ENCODE measurements at places on chromosomes 2 and 18.

GRCh38 chr2:60517446-60517845 is 36.0 kb downstream of the BCL11A start:
- DNase-seq, result no peak

- DNase-seq, result no peak
Measured at GRCh38 chr2:100230754-100231153, 88.4 kb upstream of the AFF3 start.

GRCh38 chr2:127130421-127130820 is 23.5 kb upstream of the BIN1 start:
- DNase-seq, result no peak

- DNase-seq, result no peak
Measured at GRCh38 chr2:211816754-211817153, 721.8 kb downstream of the ERBB4 start.

GRCh38 chr2:168138374-168138773 is 109.0 kb downstream of the STK39 start:
- no peak for DNase-seq

GRCh38 chr2:44944102-44944951 is 2.8 kb downstream of the SIX3 start:
- DNase-seq, result no peak

- DNase-seq, result no peak
Measured at GRCh38 chr18:985212-985661, 80.6 kb downstream of the ADCYAP1 start.

GRCh38 chr2:228600265-228600664 is 418.8 kb upstream of the SPHKAP start:
- DNase-seq, result no peak

- DNase-seq, result peak; percentile 57
Measured at GRCh38 chr2:26846334-26847306, 1.3 kb upstream of the DPYSL5 start.

GRCh38 chr2:71696381-71696780 is 243.0 kb downstream of the DYSF start:
- no peak for DNase-seq

DNA sequence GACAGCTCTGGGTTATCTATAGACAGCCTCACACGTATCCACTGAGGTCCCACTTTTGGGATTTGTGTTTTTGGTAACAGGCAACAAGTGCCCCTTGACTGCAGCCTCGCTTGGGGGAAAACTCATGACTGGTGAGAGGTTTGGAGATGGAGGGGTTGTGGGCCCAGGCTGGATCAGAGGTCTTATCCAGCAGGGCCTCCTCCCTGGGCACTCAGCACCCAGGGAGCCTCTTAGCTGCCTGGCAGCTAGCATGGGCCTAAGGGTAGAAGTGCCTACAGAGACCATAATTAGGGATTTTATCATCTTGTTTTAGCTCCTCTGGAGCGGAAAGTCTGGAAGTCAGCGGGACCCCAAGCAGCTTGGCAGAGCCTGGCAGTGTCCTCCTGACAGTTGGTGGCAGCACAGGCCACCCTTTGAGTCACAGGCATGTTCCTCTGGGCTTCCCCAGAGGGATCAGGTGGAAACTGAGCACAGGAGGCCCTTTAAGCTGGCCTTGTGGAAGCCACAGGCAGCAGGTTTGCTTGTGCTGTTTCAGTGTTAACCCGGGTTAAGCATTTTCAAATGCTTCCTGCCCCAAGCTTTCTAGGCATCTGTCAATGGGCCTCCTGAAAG is 143.1 kb downstream of the KCTD1 start:
- peak; percentile 15 for DNase-seq

- DNase-seq, result no peak
Measured at GRCh38 chr2:109290887-109291643, 162.1 kb downstream of the SH3RF3 start.

DNA sequence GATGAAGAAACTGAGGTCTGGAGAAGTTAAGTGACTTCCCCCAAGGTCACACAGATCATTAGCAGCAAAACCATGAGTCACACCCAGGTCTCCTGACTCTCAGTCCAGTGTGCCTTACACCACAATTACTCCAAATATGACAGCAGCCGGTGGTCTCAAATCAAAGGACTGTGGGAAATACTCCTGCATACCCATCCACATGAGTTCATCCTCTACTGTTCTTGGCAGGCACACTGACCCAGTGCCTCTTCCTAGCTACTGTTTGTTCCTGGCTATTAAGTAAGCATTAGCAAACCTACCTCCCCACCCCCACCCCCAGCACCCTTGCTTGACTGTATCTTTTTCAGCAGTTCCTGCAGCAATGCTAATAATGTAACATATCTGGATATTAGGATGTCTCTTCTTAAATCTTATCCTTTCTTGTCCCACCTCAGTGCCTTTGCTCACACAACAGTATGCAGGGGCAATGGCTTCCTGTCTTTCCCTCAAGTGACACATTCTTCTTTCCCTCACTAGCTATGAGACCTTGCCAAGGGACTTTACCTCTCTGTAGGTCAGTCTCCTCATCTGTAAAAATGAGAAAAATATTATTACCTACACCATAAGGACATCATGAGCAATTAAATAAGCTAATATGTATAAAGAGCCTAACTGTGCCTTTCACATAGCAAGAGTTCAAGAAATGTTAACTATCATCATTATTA is 46.2 kb downstream of the FAM98A start:
- no peak for DNase-seq

GRCh38 chr18:25353080-25353479 is 1.1 kb upstream of the ZNF521 start:
- no peak for DNase-seq

- DNase-seq, result no peak
Measured at GRCh38 chr2:58749041-58749440, 507.9 kb upstream of the FANCL start.

- peak; percentile 85 for DNase-seq
Measured at GRCh38 chr2:26982102-26982742, 11.8 kb downstream of the MAPRE3 start.

- no peak for DNase-seq
Measured at GRCh38 chr2:191922736-191923651, 76.1 kb upstream of the CAVIN2 start.

DNA sequence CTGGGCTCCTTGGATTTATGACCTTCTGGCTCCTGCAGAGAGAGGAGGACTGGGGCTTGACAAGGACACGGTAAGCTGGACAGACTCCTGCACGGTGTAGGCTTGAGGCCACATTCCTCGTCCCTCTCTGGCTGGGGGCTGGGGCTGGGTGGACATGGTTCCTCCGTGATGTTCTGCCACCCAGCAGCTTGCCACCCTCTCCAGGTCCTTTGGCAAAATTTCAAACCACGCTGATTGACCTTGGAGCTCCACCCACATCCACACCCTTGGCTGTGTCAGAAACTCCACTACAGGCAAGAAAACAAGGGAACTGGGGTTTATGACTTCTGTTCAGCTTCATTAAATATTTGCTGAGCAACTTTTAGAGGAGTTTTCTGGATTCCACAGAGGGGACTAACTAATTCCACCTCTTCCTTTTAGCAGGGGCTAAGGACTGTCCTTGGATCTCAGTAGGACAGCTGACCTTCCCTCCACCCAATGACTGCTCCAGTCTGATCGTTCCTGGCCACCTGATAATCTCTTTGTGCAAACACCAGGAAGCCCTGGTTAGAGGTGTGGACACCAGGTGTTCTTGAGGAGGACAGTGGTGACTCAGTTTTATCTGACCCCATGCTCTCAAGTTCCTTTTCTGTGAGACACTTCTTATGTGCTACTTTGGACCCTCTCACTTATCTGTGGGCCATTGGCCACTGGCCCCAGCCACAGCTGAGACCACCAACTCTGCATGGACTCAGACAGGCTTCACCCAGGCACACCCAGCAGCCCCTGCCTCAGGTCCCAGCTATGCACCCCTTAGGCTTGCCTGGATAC is 29.3 kb downstream of the GPR55 start:
- peak; percentile 78 for DNase-seq

- DNase-seq, result peak; percentile 29
Measured at GRCh38 chr2:211745295-211746097, 793.1 kb downstream of the ERBB4 start.

DNA sequence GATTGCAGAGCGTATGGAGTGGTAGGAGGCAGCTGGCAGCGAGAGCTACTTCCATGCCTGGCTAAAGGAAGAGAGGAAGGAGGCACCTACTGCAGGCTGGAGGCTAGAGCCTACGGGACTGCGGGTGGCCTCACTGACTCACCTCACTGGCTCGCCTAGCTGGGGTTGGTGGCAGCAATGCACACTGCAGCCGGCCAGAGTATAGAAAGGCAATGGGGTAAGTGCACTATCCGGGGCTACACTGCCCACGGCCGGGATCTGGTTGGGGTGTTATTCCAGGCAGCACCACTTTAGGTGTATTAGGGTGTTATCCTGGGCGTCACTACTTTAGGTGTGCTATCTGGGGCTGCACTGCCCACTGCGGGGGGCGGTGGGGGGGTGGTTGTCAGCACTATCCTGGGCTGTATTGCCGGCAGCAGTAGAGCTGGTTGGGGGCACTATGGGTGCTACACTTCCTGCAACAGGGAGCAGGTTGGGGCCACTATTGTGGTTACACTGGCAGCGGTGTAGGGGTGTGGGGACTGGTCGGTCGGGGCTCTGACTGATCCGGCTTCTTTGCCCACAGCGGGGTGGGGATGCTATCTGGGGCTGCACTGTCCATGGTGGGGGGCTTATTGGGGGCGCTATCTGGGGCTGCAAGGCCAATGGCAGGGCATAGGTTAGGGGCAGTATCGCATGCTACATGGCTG is 33.3 kb upstream of the ANKRD62 start:
- DNase-seq, result no peak

- no peak for DNase-seq
Measured at GRCh38 chr2:241542278-241542605, 16.3 kb upstream of the BOK start.

DNA sequence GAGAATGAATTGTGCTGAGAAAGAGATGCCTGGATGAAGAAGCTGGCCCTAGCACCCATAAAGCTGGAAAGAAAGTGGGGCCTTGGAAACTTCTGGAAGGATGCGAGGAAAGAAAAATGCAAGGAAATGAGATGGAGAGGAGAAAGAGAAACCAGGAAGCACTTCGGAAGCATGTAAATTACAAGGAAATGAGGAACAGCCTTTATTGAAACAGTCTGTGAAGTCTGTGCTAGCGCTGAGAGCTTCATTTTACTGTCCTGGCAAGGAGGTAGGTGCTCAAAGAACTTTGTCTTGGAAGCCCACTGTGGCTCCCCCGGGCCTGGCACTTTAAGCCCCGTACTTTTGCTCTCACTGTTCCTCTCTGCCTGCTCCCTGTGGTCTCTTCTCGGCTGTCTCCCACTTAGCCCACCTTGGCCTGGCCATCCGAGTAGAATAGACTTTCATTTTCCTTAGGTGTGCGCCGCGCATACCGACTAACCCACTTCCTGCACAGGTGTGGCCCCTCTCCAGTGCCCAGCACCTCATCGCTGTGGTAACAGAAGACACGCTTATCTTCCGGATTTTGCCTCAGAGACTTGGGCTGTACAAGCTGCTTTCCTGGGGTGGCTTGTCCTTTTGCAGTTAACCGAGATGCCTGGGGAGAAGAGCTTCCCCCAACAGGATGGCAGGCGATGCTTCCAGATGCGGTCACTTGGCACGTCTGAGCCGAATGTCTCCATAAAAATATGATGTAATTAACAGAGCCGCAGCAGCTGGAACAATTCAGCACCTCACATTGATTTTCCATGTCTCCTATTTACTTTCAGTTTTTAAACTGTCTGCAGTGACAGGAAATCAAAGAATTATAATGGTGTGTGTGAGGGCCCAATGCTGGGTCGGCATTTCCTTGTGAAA is 199.6 kb downstream of the HRH4 start:
- peak; percentile 24 for DNase-seq

DNA sequence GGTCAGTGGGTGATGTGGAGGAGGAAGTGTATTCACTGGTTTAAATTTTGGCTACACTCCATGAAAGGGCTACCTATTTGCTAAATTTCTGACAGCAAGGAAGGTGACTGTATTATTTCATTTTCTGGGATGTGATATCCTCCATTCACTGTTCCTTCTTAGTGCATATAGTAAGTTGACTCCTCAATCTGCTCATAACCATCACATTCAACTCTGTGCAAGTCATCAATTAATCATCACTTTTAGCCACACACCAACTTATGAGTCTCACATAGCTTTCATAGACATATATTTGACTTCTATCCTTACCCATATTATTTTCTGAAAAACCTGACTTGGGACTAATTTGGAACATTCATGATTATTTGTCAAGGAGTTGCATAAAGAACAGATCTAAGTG is 16.9 kb downstream of the KLHL41 start:
- DNase-seq, result no peak

DNA sequence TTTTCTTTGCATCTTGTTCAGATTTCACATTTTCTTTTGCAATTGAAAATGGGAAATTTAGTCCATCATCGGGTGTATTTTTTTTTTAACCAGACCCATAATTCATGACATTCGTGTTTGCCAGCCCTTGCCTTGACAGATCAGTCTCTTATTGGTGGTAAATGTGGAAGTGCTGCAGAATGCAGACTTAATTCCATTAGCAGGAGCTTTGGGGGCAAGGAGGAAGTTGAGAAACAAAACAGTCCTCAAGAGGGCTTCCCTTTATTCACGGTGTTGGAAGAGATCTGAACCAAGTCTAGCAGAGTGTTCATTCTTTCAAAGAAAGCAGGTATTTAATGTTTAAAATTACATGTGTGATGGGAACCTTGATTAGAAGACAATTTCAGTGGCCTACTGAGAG is 16.6 kb upstream of the RPE start:
- DNase-seq, result no peak

DNA sequence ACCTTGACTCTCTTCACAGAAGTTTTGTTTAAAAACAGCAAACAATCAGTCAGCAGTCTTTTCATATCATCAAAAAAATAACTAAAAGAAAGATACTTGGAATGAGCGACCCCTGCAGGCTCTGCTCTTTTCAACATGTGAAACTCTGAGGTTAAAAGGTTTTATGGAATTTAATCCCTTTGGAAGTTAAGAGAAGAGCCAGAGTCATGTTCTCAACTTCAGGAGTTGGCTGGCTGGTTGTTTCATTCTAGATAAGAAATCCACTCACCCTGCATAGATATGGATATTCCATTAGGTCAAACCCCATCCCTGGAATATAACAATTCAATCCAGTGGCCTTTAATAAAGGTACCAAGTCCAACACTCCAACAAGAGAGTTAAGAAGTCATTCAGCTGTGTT is 115.6 kb upstream of the RMDN2 start:
- peak; percentile 31 for DNase-seq

DNA sequence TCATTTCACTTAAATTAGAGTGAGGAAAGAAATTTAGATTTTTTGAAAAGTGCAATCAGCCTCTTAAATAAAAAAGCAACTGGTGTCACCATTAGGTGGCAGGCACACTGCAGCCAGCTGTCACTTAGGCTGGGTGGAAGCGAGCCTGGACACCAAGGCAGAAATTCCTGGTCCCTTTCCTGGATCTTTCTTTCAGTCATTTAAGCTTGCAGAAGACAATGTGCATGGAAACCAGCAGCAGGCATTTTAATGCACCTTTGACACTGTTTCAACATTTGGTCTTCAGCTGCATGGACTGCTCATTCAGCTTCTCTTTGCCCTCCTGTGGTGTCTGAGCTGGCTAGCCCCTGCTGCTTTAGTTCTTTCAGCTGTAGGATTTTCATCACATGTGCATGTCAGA is 61.0 kb downstream of the AQP4 start:
- no peak for DNase-seq

GRCh38 chr2:32807662-32808061 is 139.1 kb upstream of the LTBP1 start:
- DNase-seq, result no peak

- no peak for DNase-seq
Measured at GRCh38 chr2:28941008-28941407, 40.1 kb upstream of the TOGARAM2 start.

Data from transverse colon (tissue), 4 donors.